ENCODE measurements at places on chromosomes 16 and 17.

DNA sequence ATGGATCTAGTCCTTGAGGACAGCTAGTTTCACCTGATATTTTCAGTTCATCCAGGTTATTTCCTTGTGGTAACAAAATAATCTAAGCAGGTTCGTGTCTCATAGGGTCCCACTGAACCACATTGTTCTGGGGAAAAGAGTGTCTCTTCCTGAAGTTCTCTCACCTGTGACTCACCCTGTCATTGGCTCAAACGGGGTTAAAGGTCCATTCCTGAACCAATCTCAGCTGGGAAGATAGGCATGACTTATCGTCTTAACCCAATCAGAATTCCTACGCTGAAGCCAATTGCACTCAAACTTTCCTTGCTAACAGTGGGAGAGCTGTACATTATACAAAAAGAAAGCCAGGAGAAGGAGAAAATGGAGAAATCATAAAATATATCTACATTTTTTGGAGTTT, 475.8 kb downstream of the TOX3 start:
- DNase-seq = no peak

- no peak for DNase-seq
Observed at GRCh38 chr16:56980201-56980535, 9.2 kb upstream of the NLRC5 start.

GRCh38 chr17:81388091-81388611, 7.1 kb upstream of the BAHCC1 start:
- DNase-seq = no peak

GRCh38 chr17:73369111-73369521, 57.3 kb upstream of the CDC42EP4 start:
- DNase-seq = peak; percentile 2

- no peak for DNase-seq
Observed at GRCh38 chr17:60606036-60606435, 6.0 kb downstream of the PPM1D start.

DNA sequence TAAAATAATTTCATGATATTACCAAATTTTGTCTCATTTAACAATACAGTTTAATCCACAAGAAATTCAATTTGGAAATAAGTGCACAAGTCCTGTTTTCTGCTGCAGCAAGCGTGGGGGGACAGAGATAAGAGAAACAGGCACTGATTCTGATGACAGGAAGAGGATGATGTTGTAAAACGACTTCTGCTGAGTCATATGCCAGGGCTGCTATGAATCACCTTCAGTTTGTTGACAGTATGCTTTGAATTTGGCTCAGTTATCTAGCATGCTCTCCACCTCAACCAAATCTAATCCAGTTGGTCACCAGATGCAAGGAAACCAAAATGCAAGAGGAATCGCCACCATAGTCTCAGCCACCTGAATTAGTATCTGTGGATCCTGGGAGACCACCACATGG, 244.1 kb upstream of the MON1B start:
- DNase-seq = no peak

DNA sequence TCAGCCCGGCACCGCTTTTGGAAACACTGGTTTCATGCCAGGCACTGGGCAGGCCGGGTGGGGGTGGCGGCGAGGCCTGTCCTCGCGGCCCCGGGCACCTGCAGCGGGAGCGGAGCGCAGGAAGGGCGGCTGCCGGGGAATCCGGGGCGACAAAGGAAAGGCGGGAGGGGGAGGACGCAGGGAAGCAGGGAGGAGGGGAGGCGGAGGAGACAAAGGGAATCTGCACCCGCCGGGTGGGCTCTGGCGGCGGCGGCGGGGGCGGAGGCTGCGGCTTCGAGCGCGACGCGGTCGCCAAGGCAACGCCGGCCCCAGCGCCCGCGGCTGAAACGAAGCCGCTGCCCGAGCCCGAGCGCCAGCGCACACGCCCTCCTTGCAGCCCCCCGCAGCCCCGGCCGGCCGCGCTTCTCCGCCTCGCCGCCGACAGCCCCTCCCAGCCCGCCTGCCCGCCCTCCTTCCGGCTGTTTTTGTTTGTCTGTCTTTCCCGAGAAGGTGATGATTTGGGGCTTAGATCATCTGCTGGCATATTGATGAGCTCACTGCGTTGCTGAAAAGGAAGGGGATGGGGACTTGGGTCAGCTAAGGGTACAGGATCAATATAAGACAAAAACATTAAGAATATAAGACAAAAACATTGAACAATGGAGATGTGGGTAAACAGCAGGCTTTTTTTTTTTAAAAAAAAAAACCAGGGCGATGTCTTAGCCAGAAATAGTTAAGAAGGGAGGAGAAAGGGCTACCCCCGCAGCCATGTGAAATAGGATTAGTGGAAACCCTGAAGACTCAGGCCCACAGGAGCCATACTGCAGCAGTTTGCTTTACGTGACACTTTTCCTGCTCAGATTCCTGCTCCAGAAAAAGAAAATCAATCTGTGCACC, 32.7 kb downstream of the CDK5R1 start:
- peak; percentile 68 for DNase-seq

DNA sequence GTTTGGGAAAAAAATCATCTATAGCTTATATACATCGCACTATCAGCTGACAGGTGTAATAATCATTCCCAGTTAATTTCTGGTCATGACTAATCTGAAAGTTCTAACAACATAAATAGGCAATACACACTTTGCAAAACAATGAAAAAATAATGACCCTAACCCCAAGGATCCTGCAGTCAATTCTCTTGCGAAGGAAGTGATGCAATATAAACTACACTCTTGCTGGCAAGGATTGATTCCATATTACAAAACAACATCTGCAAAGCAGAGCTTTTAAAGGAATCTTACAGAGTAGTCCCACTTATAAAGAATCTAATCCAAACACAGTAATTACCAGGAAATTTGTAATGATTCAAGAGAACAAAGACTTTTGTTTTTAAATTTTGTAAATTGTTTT, 73.4 kb downstream of the MYO1D start:
- DNase-seq = no peak

DNA sequence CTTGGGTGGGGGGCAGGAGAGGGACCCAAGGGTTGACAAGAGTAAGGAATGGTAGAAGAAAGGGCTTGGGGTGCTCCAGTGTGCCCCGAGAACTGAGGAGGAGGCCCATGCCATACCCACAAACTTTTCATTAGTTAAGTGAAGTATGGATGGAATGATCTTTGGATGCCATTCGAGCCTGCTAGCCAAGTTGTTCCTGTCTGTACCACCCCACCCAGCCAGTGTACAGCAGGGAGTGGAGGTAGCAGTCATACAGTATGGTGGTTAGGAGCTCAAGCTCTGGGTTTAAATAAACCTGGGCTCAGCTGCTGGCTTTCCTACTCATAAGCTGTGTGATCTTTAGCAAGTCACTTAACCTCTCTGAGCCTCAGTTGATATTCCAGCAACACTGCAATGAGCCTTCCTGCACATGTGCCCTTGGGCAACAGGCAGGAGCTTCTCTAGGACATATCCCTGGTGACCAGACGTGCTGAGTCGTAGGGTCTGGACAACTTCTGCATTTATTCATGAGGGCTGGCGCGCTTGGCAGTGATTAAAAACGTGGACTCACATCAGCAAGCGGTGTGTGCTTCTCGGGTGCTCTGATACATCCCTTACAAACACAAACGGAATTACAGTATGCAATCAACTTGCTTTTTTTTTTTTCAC, 22.9 kb downstream of the ITPRIPL2 start:
- no peak for DNase-seq

GRCh38 chr17:17177176-17177575, 29.0 kb downstream of the PLD6 start:
- DNase-seq = no peak

DNA sequence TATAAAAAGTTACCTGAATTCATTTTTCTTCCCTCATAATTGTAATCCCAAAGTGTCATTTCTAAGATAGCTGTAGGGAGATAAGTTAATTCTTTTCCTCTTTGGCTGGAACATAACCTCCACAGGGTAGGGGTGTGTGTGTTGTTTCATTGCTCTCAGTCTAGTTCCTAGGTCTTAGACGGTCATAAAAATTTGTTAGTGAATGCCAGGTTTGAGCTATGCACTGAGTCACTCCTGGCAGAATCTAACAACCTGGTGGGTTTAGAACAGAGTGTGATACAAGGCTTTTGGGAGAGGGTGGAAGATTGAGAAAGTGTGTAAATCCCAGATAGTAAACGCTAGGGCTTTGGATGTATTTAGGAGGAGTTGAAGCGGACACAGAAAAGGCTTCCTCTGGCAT, 894 bp upstream of the PHKG2 start:
- DNase-seq = no peak

DNA sequence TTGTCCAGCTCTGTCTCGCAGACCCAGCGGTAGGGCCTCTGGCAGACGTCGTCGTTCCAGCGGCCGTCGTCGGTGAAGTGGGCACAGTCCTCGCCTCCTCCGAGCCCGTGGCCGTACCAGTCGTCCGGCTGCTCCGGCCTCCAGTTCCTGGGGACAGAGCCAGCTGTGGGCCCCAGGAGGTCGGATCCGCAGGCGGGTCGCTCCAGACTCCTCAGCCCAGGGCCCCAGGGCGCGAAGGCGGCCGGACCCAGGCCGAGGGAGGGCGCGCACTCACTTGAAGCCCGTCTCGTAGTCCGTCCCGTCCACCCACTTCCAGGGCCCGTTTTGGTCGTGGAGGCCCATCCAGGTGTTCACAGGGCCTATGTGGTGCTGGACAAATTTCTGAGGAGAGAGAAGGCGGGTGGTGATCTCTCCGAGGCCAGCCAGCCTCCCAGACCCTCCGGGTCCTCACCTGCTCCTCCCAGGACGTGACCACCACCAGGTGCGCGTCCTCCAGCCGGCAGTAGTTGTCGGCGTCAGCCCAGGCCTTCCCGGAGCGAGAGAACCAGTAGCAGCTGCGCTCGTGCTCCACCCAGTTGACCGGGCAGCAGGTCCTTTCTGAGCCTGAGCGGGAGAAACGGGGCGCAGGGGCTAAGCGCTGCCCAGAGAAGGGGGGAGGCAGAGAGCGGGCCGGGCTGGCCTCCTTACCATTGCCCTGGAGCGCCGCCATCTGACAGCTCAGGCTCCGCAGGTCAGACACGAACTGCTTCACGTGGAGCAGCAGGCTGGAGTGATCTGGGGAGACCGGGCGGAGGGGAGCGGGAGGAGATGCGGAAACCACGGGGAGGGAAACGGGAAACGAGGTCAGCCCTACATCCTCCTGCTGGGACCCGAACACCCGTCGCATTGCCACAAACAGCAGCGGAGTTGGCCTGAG, 5.2 kb downstream of the ASGR1 start:
- peak; percentile 94 for DNase-seq

DNA sequence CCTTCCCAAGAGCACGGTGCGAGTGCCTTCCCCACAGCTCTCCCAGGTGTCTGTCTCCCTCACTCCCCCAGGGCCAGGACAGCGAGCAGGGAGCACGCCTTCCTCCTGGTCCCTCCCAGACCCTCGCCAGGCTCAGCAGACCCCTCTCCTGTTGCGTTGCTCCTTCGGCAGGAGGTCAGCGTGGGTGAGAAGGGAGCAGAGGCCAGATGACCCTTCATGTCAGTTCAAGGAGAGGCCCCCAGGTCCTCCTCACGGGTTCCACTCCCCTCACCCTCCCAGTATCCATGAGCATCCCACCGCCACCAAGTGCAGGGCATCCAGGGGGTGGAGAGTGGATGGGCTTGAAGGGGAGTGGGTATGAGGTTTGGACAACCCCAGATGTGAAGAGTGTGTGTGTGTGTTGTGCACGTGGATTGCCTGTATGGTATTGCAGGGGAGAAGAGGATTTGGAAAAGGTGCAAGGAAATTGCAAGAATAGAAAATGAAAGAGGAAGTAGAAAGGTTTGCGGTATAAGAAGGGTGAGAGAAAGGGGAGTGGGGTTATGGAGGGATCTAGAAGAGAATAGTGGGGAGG, 17.7 kb downstream of the SGCA start:
- DNase-seq = no peak

DNA sequence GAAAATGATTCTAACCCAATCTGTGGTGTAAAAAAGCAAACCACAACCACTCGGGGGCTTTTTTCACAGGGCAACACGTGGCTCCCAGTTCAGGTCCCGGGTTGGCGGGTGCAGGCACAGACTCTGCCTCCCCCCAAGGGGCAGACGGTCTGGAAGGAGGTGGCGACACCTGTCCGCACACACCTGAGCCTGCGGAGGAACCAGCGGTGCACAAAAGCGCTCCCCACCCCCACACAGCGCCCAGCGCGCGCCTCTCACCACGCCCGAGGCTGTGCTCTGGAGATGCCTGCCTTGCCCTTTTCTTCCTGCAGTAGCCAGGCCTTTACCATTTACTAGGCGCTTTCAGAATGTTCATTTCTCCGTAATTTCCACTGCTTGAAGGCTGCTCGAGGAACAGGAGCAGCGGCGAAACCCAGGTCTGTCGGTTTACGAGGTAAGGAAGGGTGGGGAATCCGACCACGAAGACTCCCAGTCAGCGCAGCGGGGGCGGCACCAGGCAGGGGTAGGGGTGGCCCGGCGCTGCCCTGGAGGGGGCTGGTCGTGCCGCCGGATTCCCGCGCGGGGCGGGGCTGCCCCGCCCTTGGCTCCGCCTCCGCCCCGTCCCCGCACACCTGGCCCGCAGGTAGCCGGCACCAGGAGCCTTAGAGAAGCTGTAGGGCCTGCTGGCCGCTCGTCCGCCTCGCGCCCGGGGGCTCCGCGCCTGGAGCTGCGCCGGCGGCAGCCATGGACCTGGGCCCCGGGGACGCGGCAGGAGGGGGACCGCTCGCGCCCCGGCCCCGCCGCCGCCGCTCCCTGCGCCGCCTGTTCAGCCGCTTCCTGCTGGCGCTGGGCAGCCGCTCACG, at the start of gene USP43:
USP43 (plus strand) TSS at position 608 of the 842 bp plus-strand sequence; CDS start at position 724, 116 bp downstream.
- DNase-seq = peak; percentile 30

DNA sequence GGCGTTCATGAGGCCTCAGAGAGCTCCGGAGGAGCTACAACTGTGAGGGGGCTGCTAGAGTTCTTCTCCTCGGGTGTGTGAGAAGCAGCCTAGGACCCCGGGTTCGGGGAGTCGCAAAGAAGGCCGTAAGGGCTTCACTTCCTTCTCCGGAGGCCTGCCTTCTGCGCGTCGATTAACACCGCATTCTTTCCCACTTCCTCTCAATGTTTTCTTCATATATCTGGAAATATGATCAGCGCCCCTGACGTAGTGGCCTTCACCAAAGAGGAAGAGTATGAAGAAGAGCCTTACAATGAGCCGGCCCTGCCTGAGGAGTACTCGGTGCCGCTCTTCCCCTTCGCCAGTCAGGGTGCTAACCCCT, 449 bp downstream of the SMCR8 start:
- DNase-seq = peak; percentile 60

DNA sequence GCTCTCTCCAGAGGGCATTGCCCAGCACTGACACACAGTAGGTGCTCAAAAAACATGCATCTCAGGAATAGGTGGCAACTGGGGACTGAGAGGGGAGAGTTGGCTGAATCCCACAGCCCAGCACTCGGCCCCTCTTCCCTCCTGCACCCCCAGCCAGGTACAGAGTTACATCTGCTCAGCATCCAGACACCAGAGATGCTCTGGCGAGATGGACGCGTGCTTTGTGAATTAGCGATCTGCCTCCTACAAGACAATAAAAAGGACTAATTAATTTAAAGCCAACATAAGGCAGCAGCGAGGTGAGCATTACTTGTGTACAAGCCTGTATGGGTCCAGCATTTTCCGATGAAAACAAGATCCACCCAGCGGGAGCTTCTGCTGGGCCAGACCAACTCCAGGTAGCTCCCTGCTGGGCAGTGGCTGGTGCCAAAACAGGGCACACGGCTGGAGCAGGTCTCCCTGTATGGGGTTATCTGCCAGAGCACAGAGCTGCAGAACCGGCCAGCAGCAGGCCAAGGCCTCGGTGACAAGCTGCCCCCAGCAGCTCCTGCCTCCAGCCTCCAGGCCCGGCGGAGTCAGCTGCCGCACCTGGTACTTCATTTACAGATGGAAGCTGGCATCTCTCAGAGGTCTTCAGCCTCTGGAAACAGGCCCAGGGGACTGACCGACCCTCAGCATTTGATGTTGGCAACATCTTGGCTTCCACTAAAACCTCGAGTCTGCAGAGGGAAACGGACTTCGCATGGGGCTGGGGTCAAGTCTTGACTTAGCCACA, 219.7 kb upstream of the SDK2 start:
- DNase-seq = no peak

Data from common myeloid progenitor, CD34-positive (primary cell).